Muscle of arm (tissue), 14 donors: ENCODE measurements at places on chromosomes 7 and 10. TPM values are rescaled to one million over a fixed set of nuclear protein-coding genes. Genes with fewer than 3 reads are reported as not detected.

DNA sequence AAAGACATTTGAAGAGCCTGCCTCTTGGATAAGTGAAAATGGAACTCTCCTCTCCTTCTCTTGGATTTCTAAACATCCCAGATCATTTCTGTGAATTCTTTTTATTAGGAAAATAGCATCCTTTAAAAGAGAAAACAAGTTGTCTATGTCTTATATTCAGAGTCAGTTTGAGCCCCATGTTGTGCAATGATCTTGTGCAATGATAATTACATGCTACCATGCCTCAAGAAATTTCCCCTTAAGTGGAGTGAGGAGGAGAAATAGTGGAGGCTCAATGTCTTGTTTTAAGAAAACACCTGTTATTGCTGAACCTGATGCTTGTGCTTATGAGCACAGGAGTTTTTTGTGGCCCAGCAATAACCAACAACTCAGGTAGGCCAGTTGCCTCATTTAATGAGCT, 103.6 kb downstream of the NPSR1 start:
- DNase-seq, result no peak

- DNase-seq, result no peak
These were observed 23.5 kb downstream of the MAT1A start for GRCh38 chr10:80265740-80266512.

Gene ZNF804B
- polyA plus RNA-seq, result 0.33 TPM

DNA sequence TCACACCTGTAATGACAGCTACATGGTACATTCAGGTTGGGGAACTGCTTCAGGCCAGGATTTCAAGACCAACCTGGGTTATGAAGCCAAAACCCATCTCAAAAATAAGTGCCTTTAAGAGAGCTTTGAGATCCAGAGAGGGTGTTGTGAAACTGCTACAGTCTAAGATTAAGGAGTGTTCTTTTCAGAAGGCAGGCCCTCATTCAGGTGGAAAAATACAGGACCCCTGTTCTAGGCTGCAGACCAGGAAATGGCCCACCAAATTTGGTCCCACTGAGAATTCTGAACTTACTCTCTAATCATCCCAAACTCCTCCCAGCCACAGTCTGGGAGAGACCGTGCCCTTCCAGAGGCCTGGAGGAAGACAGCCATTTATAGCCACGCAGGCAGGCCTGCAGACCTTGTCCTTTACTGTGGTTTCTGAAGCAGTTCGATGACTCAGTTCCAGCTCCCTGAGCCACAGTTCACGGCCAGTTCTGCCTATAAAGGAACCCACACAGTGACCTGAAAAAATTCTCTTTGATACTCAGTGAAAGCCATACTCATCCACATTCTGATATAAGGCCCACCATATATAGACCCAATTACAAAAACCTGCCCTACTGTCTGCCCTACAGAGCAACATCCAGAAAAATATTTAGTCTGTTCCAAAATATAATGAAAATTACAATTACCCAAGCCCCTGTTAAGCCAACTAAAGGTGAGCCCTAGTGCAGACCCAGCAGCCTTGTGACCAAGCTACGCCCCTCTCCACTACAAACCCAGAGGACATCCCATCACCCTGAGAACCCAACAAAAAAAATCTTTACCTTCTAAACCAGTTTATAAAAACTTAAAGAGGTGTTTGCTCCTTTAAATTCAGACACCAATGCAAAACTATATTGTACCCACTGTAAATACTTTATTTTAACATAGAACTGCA, 21.2 kb downstream of the ZNF680 start:
- DNase-seq, result no peak

DNA sequence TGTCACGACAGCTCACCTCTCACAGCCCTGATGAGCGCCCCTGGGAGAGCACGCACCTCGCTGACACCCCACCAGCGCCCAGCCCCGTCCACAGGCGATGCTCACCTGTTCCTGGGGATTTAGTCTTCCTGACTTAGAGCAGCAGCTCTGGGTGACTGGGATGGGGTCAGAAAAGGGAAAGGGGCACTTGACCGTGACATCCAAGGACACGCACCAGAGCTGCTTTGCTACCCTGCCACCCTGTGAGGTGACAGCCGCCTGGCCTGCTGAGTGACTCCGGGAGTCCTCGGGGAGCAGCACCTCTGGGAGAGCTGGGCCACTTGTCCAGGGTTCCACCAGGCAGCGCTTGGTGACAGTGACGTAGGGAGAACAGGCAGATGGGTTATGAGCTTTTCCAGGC, 148.2 kb downstream of the PRKAG2 start:
- no peak for DNase-seq

GRCh38 chr10:113108948-113109347, 158.9 kb downstream of the TCF7L2 start:
- no peak for DNase-seq

DNA sequence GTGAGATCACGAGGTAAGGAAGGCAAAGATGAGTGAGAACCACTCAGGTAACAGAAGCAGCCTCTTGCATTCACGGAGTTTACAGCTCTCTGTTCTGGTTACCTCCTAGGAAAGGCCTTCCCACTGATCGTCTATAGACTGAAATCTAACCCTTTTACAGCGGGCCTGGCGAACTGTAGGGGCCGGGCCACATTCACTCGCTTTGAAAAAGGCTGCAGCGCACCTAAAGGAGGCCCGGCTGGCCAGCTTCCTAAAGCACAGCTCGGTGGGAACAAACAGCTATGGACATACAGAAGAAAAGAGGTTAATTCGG, 565 bp downstream of the ATP5MK start:
- DNase-seq, result no peak

Gene FBXL13
- polyA plus RNA-seq, result 0.58 TPM

Gene FAM131B
- 2.0 TPM for polyA plus RNA-seq

GRCh38 chr10:5732141-5732540, 47.5 kb downstream of the TASOR2 start:
- no peak for DNase-seq

DNA sequence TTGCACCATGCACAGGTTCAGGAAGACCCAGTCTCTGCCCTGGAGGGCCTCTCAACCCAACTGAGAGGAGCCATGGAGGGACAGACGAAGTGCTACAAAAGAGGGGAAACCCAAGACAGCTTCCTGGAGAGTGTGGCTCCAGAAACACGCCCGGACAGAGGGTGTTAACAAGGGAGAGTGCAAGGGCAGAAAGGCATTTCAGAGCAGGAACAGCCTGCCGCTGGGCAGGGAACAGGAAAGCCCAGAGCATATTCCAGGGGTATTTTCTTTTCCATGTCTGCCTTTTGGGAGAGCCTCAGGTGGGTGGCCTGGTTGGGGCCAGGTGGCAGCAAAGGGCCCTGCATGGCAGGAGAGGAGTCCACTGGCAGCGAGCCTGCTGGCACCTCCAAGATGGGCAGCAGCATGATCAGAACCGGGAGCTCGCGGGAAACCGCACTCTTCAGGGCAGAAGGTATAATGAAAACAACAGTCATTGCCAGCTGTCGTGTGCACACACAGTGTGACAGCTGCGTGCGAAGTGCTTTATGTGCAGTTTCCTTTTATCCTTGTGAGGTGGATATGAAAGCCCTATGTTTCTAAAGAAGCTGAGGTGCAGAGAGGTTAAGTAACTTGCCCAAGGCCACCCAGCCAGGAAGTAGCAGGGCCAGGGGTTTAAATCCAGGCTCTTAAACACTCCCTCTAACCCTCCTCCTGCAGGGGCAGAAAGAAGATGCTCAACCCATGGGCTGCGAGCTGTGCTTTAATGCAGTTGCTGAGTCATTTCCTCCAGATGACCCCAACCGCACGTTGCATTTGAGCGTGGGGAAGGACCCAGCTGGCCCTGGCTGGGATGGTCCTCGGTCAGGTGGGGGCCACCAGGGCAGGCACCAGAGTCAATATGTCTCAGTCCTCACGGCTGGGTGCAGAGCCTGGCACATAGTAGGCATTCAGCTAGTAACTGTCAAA, 128.6 kb downstream of the OAT start:
- DNase-seq, result no peak

Gene TUBAL3
- polyA plus RNA-seq, result 0.10 TPM

- DNase-seq, result no peak
These were observed 20.0 kb upstream of the CREB3L2 start for GRCh38 chr7:138021889-138022288.

Gene HOXA6
- 4.1 TPM for polyA plus RNA-seq
